ENCODE measurements at places on chromosomes 6 and 20. TPM values are rescaled to one million over a fixed set of nuclear protein-coding genes. Genes with fewer than 3 reads are reported as not detected.

The GNAS-AS1 gene
- 11.6 TPM for total RNA-seq

The KIAA1586 gene
- total RNA-seq, result 25.7 TPM

The KCNK17 gene
- not detected for total RNA-seq

The HS3ST5 gene
- not detected for total RNA-seq

The CRISP3 gene
- not detected for total RNA-seq

The CD83 gene
- 12.1 TPM for total RNA-seq

The SAPCD1 gene
- 66.8 TPM for total RNA-seq

The NCOA3 gene
- total RNA-seq, result 86.5 TPM

The MUCL3 gene
- not detected for total RNA-seq

The TUBE1 gene
- total RNA-seq, result 32.6 TPM

The EFCAB8 gene
- not detected for total RNA-seq

The TUBB1 gene
- total RNA-seq, result 0.11 TPM

The PNPLA1 gene
- total RNA-seq, result not detected

The TNXB gene
- 10.5 TPM for total RNA-seq

The HLA-DQB1 gene
- total RNA-seq, result 16.5 TPM

The E2F3 gene
- total RNA-seq, result 31.2 TPM

The ARMH2 gene
- not detected for total RNA-seq

The REM1 gene
- total RNA-seq, result not detected

The RAET1G gene
- total RNA-seq, result not detected

The NSFL1C gene
- total RNA-seq, result 80.0 TPM

The TGM6 gene
- not detected for total RNA-seq

The GABRR1 gene
- total RNA-seq, result not detected

The SLC22A2 gene
- total RNA-seq, result not detected

The TMX4 gene
- total RNA-seq, result 80.3 TPM

The NFATC2 gene
- 43.7 TPM for total RNA-seq

The MAS1 gene
- not detected for total RNA-seq

The SLC17A3 gene
- not detected for total RNA-seq

The TRAPPC3L gene
- not detected for total RNA-seq

The MAP3K7 gene
- 45.7 TPM for total RNA-seq

The KCNK16 gene
- not detected for total RNA-seq

The SRMS gene
- total RNA-seq, result not detected

The CRISP2 gene
- total RNA-seq, result not detected

The BPIFB4 gene
- total RNA-seq, result not detected

The MOG gene
- total RNA-seq, result not detected

The BAK1 gene
- total RNA-seq, result 29.9 TPM

The GSTA2 gene
- not detected for total RNA-seq

The GPX5 gene
- total RNA-seq, result not detected

The RPS6KA2 gene
- total RNA-seq, result 1.5 TPM

The SPAG4 gene
- 64.2 TPM for total RNA-seq

The MAP1LC3A gene
- not detected for total RNA-seq

The VWA7 gene
- total RNA-seq, result 3.7 TPM

The PPP1R10 gene
- total RNA-seq, result 155 TPM

The AGER gene
- 29.9 TPM for total RNA-seq

The CYP24A1 gene
- total RNA-seq, result not detected

The LHFPL5 gene
- total RNA-seq, result not detected

The SMOC2 gene
- not detected for total RNA-seq

The DEFB126 gene
- not detected for total RNA-seq

The TMEM74B gene
- total RNA-seq, result not detected

The ZC2HC1B gene
- not detected for total RNA-seq

The PI16 gene
- 0.30 TPM for total RNA-seq

The BTN1A1 gene
- 1.0 TPM for total RNA-seq

The RBM24 gene
- not detected for total RNA-seq

The PDE10A gene
- not detected for total RNA-seq

The MAN1A1 gene
- total RNA-seq, result 78.9 TPM

All from OCI-LY7 (cell line).